Prostate gland (tissue), 2 donors: ENCODE measurements at places on chromosomes 3 and 15.

DNA sequence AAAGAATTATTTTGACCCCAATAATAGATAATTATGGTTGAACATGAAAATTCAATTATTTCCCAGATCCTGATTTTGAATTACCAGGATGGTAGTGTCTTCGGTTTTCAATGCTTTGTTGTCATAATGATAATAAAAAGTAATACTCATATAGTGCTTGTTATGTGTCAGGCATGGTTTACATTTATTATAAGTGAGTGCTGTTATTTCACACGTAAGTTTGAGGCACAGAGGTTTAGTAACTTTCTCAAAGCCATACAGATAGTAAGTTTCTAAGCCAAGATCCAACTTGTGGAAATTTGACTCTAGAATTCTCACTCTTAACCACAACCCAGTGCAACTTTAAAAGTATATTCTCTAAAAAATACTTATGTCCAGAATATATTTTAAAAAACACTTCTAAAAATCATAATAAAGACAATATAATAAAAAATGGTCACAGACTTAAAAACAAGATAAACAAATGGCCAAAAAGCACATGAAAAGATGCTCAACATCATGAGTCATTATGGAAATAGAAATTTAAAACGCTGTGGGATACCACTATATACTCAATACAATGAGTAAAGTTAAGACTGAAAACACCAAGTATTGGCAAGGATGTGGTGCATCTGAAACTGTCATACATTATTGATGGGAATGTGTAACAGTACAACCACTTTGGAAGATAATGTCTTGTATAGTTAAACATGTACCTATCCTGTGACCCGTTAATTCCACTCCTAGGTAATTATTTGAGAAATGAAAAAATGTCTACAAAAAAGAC, 45.2 kb downstream of the SPRED1 start:
- no peak for DNase-seq

GRCh38 chr15:90386221-90386620, 1.8 kb upstream of the IQGAP1 start:
- no peak for DNase-seq

DNA sequence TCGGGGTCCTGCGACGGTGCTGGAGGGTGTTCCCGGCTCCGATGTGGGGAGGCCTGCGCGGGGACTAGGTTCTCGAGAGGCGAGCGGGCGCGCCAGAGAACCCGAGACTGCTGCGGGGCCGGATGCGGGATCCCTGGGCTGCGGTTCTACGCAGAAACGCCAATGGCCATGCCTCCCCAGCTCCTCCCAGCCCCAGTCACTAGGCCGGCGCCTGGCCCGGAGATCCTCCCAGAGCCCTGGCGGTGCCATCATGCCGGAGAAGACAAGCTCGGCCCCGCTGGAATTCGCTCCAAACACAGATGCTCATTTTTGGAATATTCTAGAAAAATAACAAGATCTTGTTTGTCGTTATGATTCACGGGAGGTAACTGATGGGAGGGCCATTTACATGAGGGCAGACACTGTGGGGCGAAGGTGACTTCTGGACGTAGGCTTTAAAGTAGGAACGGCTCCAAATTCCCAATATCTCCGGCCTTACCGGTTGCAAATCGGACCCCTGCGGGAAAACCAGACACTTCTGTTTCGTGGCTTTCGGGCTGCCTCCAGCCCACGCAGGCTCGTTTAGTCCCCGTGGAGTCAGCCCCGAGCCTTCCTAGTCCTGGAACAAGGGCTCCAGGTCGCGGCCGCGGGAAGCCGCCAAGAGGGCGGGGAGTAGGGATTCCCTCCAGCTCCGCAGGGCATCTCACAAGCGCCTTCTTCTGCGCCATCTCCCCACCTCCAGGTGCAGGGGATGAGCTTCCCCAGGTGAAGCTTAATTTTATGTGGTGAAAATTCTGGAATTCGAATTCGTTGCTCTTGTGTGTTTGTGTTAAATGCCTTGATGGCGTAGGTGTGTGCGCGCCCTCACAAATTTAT, 74.8 kb upstream of the POLG start:
- DNase-seq = no peak

- no peak for DNase-seq
Measured at GRCh38 chr3:22526266-22526837, 676.8 kb upstream of the UBE2E2 start.

GRCh38 chr15:95522533-95522932, 808.0 kb upstream of the NR2F2 start:
- DNase-seq = no peak

GRCh38 chr15:39936681-39937080, 2.8 kb downstream of the EIF2AK4 start:
- DNase-seq = no peak

DNA sequence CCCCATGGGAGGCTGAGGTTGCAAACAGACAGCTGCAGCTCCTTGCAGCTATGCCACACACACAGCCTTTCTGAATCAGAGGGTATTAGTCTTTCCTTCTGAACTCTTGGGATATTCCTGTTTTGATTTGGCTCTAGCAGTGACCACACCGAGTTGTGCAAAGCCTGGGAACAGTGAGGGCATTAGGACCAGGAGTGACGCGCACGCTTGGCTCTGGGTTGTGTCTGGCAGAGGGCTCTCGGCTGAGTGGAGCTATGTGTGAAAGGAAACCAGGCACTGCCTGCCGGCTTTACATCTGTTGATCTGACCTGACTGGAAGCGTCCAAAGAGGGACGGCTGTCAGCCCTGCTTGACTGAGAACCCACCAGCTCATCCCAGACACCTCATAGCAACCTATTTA, at the start of gene GALNT15:
Gene GALNT15 (plus strand): TSS at position 292 of the 400 bp plus-strand sequence. CDS start 472 bp downstream, outside the sequence.
- DNase-seq = peak; percentile 52

GRCh38 chr3:136955813-136956212, 2.0 kb upstream of the IL20RB start:
- DNase-seq = no peak

GRCh38 chr3:105502333-105502732, 135.6 kb downstream of the ALCAM start:
- no peak for DNase-seq

- no peak for DNase-seq
Measured at GRCh38 chr15:61387675-61388074, 158.6 kb upstream of the RORA start.

DNA sequence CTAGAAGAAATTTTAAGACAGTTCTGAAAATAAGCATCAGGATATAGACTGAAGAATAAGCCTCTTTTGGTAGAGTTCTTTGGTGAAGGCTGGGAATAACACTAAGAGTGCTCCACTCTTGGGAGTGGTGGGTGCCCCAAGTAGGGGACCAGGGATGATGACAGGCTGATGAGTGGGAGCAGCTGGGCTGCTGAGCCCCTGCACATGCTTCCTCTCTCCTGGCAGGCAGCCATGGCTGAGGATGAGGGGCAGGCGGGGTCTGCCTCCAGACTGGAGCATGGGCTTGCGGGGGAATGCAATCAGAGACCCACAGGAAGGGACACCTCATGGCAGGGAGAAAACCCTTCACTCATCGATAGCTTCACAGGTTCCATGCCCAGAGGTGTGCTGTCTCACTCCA, 72.6 kb upstream of the RORA start:
- no peak for DNase-seq

GRCh38 chr3:35184775-35185174, 454.6 kb upstream of the ARPP21 start:
- DNase-seq = no peak

DNA sequence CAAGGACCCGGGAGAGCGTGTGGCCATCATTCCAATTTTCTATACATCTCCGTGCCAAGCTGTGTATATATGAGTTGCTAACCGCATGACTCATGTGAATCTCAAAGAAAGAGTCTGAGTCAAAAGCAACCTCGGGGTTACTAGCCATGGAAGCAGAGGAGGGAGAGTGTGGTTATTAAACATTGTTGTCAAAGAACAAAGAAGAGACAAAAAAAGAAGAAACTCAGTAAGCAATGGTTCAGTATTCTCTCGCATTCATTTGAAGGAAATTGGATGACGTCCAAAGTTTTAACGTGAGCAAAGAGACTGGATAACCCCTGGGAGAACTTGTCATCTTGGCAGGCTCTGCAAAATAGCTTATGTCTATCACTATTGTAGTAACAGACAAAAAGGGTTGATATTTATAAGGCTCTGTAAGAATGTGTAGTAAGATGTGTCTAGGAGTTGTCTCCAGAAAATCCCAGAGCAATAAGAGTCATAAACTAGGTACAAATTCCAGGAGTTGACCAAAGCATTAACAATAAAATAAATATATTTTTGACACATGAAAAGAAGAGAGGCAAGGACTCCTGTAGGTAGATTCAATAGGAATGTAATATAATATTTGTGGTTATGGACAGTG, 52.8 kb upstream of the GRM7 start:
- no peak for DNase-seq

GRCh38 chr3:59093521-59093920, 43.7 kb upstream of the CFAP20DC start:
- DNase-seq = no peak

GRCh38 chr3:42690766-42691680, 5.7 kb downstream of the KLHL40 start:
- no peak for DNase-seq
